ENCODE measurements at places on chromosomes 2 and 18. TPM values are rescaled to one million over a fixed set of nuclear protein-coding genes. Genes with fewer than 3 reads are reported as not detected.

TTC21B gene
- total RNA-seq = 73.6 TPM

NPAS2 gene
- 1.3 TPM for total RNA-seq

LCT gene
- total RNA-seq = 0.09 TPM

RAPGEF4 gene
- 45.1 TPM for total RNA-seq

PLGLB2 gene
- total RNA-seq = 7.3 TPM

DCDC2C gene
- not detected for total RNA-seq

CNDP1 gene
- total RNA-seq = 0.36 TPM

DNAJC5G gene
- total RNA-seq = 1.3 TPM

SCN7A gene
- total RNA-seq = 4.9 TPM

CELF4 gene
- 62.9 TPM for total RNA-seq
